ENCODE measurements at places on chromosomes 5 and 9.
A peak's percentile ranks its signal among the peaks of the same experiment; 100 is the strongest.

GRCh38 chr9:91960367-91960766 lies 10.3 kb upstream of the ROR2 start:
- DNase-seq, result no peak

DNA sequence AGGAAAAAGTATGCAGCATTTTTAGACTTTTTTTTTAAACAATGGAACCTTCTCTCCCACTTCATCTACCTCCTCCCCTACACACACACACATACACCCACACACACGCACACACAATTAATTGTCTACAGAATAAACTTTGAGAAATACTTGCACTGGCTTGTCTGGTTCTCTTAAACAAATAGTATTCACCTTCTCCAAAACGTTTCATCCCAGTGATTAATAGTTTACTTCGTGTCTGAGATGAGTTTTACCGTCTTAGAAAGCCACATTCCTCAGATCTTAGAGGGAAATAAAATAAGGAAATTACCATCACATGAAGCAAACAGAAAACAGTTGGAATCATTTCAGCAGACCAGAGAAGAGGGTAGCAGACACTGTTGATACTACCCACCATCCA lies 570.6 kb upstream of the CLINT1 start:
- DNase-seq, result no peak

- DNase-seq, result no peak
Observed at GRCh38 chr5:52837068-52837467, 49.4 kb downstream of the ITGA1 start.

GRCh38 chr5:38299585-38299984 lies 41.2 kb downstream of the EGFLAM start:
- no peak for DNase-seq

- no peak for DNase-seq
Observed at GRCh38 chr5:107135391-107135790, 535.3 kb downstream of the EFNA5 start.

GRCh38 chr9:90107040-90107725 lies 502.4 kb downstream of the GADD45G start:
- DNase-seq, result no peak

- peak; percentile 88 for DNase-seq
Observed at GRCh38 chr5:463952-464351, 21.0 kb downstream of the EXOC3 start.

DNA sequence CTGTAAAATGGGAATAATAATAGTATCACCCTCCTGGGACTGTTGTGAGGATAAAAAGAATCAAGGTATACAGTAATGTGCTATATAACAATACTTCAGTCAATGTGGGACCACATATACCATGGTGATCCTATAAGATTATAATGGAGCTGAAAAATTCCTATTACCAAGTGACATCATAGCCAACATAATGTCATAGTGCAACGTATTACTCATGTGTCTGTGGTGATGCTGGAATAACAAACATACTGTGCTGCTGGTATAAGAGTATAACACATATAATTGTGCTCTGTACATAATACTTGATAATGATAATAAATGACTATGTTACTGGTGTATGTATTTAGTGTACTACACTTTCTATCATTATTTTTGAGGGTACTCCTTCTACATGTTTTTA lies 38.1 kb downstream of the LIFR start:
- DNase-seq, result no peak

GRCh38 chr9:106783121-106783520 lies 79.8 kb upstream of the ZNF462 start:
- no peak for DNase-seq

GRCh38 chr5:32004404-32004803 lies 169.7 kb downstream of the GOLPH3 start:
- no peak for DNase-seq

DNA sequence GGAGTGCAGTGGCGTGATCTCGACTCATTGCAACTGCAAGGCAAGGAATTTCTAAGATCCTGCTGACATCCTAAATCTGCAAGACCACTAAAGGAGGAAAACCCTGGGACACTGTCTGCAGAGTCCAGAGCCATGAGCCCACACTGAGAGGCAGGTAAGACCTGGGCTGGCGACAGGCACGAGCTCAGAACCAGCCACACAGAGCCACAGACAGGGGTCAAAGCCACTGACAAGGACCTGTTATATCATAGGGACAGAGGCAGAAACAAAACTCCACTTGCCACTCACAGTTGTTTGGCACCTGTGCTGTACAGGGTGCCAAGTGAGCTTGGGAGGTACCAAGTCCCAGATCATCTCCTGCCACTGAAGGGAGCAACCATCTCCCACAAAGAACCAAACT lies 34.2 kb downstream of the IPPK start:
- DNase-seq, result no peak

- no peak for DNase-seq
Observed at GRCh38 chr5:3325972-3326840, 269.4 kb upstream of the IRX1 start.

GRCh38 chr5:134392301-134392700 lies 19.4 kb downstream of the CDKN2AIPNL start:
- no peak for DNase-seq

DNA sequence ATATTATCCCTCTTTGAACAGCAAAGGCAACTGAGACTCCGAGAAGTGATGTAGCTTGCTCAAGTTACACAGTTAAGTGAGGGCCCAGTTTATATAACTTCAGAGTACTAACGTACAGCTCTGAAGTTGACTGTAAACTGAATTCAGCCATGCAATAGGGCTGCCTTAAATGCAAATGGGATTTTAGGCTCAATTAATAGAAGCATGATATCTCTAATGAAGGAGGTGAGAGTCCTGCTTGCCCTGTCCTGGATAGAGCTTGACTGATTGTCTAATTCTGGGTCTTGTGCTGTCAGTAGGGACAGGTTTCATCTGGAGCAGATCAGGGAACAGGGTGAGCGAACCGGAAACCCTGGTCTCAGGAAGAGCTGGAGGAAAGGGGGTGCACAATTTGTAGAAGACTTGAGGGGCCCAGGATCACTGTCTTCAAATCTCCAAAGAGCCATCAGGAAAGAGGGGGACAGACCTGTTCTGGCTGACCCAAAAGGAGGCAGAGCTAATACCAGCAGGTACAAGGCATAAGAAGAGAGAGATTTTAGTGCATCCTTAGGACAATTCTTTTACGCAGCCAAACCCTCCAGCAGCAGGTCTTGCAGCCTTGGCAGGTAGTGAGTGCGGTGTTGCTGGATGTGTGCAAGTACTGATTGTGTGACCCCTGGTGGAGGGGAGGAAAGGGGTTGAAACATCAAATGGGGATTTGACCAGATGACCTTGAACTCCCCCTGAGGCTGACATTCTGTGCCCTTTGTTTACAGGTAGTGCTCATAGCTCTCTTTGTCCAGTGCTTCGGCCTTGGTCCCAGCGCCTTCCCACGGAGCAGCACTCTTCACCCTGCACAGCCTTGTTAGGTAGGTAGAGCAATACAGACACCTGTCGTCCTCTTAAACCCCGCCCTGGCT lies 13.0 kb downstream of the GSN start:
- DNase-seq, result no peak

GRCh38 chr9:74095925-74096324 lies 401.2 kb upstream of the RORB start:
- DNase-seq, result no peak

- no peak for DNase-seq
Observed at GRCh38 chr5:152723482-152723881, 318.4 kb upstream of the NMUR2 start.

DNA sequence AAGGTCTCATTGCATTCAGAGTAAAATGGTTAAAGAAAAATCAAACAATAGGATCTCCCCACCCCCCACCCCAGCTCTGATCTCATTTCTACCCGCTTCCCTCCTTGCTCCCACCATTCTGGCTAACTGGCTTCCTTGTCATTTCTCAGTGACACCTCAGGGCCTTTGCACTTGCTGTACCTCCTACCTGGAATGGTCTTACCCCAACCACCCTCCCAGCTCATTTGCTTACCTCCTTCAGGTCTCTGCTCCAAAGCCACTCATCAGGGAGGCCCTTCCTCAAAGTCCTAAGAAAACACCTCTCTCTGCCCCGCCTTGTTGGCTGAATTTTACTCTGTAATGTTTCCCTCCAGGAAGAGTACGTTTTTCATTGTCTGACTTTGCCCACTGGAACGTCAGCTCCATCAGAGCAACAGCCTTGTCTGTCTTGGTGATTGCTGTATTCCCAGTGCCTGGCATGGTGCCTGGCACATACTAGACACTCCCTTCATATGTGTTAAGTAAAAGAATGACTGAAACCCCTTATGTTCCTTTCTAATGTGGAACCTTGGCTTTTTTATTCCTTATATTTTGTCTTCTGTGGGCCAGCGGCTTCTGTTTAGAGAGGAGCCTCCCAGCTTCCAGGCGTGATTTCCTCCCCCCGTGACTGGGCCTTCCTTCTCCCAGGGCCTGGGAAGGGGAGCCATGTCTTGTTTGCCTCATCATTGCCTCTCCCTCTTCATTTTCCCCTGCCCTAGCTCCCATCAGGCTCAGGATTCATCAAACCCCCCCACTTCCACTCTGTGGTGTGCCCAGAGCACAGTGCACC lies 26.9 kb downstream of the NEURL1B start:
- DNase-seq, result no peak

DNA sequence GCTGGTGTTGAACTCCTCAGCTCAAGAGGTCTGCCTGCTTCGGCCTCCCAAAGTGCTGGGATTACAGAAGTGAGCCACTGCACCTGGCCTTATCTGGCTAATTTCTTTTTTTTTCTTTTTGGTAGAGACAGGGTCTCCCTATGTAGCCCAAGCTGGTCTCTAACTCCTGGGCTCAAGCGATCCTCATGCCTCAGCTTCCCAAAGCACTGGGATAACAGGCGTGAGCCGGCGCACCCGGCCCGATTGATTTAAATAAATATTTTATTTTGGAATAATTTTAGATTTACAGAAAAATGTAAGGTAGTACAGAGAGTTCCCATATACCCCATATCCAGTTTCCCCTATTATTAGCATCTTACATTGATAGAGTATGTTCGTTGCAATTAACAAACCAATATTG lies 155.0 kb upstream of the MVB12B start:
- DNase-seq, result no peak

DNA sequence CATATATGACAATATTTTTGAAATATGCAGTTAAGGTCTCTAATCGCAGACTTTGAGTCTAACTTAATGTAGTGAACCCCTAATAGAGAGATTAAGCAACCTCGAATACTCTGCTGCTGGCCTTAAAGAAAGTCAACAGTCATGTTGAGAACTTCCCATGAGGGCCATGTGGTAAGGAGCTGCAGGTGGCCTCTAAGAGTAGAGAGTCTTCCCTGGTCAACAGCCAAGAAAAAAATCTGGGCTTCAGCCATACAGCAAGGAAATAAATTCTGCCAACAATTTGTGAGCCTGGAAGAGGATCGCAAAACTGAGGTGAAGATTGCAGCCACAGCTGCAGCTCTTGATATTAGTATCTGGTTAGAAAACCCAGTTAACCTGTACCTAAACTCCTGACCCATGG lies 935.2 kb upstream of the TYRP1 start:
- DNase-seq, result no peak

GRCh38 chr5:149094996-149095395 lies 32.1 kb upstream of the SH3TC2 start:
- DNase-seq, result no peak

DNA sequence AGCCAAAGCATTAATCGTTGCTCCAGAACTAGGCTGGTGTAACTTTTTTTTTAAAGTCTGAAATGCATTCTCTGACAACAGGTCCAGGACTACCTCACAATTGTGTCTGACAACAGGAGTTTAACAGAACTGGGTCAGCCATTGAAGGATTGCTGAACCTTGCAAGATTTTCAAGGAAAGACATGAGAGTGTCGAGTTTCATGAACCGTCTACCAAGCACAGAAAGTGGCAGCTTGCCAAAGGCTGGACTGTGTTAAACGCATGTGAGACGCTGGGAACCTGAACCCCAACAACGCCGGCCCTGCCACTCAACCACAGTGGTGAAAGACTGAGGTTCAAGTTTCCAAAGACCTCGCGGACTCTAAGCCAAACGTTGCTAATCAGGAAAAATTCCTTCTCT lies 79.1 kb downstream of the LHFPL2 start:
- DNase-seq, result no peak

GRCh38 chr5:172407822-172408221 lies 46.5 kb downstream of the SH3PXD2B start:
- no peak for DNase-seq

DNA sequence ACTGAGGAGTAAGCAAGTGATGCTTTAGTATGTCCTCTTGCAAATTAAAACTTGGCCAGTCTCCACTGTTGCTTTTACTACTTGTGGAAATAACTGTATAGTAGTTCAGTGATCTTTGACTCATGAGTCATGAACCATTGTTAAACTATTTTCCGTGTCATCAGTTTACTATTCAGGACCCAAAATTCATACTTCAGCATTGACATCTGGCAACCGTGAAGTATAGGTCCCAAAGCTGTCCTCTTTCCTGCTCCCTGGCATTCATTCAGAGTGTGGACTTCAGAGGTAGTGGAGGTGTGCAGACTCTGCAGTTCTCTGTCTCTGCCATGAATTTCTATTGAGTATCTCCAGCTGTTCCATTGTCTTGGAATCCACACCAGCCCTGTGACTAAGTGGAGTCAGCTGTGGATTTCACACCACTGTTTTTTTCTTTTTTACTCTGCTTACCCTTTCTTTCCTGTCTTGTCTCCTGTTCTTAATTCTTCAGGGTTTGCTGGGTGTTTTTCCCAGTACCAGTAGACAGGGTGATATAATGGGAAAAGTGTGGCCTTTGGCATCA lies 7.5 kb downstream of the TDRD7 start:
- DNase-seq, result no peak

DNA sequence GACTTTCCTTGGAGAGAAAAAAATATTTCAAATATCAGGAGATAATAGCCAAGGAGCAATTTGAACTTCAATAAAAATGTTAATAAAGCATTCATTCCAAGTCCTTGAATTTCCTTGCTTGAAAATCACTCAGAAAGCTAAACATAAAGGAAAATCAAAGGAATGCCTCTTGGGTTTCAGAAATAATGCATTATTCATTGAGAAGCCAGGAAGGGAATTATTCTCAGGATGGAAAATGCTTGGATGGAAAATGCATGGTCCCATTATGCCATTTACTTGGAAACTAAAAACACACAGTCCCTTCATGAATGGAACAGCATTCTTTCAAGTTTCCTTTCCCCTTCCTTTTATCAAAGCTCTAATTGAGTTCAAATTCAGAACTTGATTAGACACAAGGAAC lies 160.9 kb downstream of the LPAR1 start:
- DNase-seq, result no peak

- no peak for DNase-seq
Observed at GRCh38 chr5:432928-433791, 9.8 kb upstream of the EXOC3 start.

- DNase-seq, result no peak
Observed at GRCh38 chr9:6036391-6036790, 21.0 kb upstream of the RANBP6 start.

- DNase-seq, result no peak
Observed at GRCh38 chr5:85159395-85159794, 774.7 kb upstream of the EDIL3 start.

- no peak for DNase-seq
Observed at GRCh38 chr5:92518318-92518904, 1062.6 kb downstream of the NR2F1-AS1 start.

DNA sequence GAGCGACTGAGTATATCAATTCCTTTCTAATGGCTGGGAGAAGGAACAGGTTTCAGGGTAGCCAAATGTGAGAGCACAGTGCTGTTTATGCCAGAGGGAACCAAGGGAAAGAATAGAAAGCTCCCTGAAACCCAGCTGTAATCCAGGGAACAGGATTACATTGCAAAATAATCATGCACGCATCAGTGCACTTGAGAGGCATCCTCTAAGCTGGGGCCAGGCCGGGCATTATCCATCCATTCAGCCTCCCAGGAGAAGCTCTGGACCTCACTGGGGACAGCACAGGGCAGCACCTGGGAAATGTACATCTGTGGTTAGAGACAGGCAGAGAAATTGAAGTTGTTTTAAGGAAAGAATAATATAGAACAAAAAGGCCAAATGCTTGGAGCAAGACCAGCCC lies 72.7 kb downstream of the MTRR start:
- no peak for DNase-seq
